Cortex of kidney (tissue), 1 donor: ENCODE measurements at places on chromosomes 5 and 9.

- no peak for DNase-seq
Observed at GRCh38 chr5:3121813-3122212, 370.3 kb upstream of the IRX2 start.

DNA sequence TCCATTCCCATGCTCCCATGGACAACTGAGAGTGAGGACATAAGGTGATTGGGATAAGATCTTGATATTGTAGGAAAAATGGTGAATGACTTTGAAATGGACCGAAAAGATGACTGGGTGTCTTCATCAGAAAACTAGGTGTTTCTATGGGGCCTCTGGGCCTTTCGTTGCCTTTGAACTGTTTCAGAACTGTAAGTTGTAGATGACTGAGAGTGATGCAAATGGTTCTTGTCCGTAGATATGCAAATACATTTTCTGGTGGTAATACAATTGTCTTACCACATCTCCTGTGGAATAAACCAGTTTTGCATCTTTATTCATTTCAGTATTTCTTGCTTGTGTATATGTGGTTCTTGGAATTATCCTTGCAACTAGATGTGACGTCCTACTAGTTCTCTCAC is 16.0 kb upstream of the TEX48 start:
- no peak for DNase-seq

DNA sequence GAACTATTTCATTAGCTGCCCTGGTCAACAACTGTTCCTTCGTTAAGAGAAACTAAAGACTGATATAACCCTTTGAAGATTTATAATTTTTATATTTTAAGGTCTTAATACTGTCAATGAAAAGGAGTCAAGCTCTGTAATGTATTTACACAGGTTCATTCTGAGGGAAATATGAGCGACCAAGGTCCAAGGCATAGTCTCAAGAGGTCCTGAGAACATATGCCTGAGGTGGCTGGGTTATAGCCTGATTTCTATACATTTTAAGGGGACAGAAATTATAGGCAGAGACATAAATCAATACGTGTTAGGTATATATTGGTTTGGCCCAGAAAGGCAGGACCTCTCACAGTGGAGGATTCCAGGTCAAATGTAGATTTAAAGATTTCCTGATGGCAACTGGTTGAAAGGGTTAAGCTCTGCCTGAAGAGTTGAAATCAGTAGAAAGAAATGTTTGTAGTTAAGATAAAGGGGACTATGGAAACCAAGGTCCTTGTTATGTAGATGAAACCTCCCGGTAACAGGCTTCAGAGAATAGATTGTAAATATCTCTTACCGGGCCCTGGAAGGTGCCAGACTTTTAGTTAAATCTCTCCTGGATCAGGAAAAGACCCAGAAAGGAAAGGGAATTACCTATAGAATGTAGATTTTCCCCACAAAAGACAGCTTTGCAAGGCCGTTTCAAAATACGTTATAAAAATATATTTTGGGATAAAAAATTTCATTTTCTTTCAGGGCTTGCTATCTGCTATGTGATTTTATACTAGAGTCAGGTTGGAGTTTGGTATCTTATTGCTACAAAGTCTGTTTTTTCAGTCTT is 107.3 kb upstream of the PRLR start:
- no peak for DNase-seq

- DNase-seq = no peak
Observed at GRCh38 chr5:149610589-149611255, 29.4 kb downstream of the ARHGEF37 start.

DNA sequence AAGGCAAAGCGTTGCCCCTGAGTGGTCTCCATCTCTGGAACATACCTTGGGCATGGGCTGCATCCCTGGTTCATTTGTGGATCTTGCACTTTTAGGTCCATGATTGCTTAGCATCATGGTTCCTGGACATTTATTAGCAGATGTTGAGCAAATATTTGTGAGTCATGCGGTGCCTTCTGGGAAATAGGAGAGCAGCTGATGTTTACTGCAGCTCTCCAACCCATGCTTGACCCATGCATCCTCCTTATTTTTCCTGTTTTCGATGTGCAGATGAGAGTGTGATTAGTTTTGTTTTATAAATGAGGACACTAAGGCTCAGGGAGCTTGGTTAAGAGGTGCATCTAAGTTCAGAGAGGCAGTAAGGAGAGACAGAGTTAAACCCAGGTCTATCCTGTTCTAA is 253.7 kb downstream of the ICE1 start:
- no peak for DNase-seq

DNA sequence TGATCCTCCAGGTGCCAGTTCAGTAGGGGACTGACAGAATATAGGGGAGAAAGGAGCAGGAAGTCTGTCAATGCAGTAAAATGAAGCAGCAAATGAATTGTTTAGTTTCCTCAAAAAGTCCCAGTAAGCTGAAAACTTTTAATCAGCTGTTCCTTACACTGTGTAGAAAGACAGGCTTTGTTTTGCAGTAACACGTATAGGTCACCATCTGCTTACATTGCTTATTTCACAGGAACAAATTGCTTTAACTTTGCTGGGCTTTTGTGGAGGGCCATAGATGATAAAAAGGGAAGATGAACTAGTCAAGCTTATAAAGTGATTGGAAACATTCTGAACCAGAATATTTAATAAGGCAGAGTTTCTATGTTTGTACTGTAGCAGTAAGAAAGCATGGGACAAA is 331.3 kb upstream of the RFX3 start:
- DNase-seq = no peak

- DNase-seq = no peak
Observed at GRCh38 chr5:173237143-173237874, 2.3 kb upstream of the NKX2-5 start.

GRCh38 chr5:177494346-177495195 is 2.8 kb downstream of the PDLIM7 start:
- no peak for DNase-seq

- no peak for DNase-seq
Observed at GRCh38 chr5:79535477-79536192, 21.7 kb upstream of the HOMER1 start.

DNA sequence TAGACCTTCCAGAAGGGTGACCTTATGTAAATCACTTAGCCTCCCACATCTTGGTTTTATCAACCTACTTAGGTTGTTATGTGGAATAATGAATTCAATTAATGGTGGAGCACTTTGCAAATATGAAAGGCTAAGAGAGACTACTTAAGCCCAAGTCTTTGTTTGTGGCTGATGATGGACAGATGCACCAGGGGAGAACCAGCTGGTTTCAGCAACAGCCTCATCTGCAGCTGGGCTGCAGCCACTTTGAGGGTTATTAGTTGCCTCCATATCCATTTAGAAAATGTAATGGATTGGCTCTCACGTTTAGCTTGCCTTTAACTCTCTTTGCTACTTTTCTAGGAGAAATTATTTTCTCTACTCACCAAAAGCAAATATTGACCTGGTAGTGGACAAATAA is 146.6 kb downstream of the ESM1 start:
- no peak for DNase-seq

DNA sequence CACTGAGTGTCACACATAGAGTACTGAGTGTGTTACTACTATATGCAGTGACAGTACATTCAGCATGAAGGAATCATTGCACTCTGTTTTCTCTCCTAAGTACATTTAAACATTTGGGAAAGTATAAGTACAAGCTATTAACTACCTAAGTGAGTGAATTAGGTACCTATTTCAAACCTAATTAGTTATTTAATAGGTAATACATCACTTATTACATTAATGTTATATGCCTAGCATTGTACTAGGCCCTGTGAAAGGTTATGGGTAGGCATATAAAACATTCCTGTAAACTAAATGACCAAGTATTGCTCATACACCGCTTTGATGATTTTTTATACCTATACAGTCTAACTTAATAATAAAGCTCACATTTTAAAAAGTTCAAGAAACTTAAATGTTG is 25.7 kb upstream of the PPP3R2 start:
- no peak for DNase-seq

DNA sequence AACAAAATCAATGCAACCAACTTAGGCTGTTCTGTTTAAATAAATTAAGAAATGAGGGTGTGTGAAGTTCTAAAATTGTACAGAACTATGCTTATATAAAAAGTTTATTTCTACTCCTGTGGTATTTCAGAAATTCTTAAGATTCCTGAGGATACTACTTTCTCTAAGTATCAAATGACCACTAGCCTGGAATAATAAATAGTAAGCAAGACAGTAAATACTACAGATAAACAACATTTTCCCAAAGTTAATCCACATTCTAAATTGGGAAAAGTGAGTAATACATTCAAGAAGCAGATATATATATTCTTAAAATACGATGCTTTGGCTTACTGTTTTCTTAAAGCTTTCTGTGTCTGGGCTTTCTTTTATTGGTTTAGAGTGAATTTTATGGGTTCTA is 29.5 kb downstream of the CCNH start:
- DNase-seq = no peak

DNA sequence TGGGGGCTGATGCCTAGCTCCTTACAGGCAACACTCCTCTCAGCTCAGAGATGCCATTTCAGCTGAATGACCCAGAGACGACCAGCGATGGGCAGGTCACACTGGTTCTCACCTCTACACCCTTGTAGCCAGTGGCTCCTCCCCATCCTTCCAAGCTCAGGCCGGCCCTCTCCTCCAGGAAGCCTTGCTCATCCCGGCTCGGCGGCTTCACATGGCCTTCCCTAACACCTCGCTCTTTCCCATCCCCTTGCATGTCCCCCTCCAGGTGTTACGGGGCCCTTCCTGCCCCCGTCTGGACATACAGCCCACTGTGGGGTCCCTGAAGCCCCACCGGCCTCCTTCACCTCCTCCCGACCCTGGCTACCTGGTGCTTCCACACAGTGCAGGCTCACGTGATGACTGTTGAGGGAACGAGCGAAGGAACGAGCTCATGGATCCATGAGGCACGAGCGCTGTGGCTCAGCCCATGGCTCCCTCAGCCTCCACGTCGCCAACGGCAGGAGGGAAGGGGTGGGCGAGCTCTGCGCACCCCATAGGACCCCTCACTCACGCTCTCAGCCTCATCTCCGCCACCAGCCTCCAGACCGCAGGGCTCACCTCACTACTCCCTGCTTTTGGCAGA is 45.7 kb downstream of the SARDH start:
- no peak for DNase-seq

DNA sequence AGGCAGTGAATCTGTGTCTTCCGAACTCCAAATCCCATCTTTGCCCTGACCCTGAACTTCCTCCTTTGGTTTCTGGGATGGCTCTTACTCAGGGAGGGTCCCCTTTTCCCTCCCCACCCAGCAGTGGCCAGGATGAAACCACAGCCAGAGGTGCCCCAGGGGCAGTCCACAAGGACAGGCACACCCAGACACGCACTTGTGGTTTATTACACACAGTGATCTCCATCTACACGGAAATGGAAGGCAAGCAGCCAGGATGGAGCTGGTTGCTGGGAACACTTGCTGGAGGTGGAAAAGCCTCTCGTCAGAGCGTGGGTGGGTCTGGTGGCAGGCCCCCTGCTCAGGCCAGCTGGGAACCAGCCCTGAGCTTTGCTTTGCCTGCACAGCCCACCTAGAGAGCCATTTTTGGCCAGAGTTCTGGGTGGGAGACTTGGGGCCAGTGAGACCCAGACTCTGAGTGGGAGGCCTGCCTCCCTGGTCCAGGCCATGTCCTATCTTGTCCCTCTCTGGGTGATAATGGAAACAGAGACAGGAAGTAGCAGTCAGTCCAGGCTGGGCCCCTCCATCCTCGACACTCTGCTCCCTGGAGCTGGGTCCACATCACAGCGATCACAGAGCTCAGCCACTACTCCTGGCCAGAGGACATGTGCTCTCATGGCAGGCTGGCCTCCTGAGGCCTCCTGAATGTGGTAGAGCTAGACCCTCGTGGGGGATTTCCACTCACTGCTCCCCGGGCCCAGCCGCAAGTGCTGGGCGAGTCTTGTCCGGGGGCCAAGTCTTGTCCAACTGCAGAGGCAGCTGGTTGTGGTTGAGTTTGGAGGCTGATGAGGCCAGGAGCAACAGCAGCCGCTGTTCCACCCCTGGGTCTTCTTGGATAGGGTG is 5.1 kb upstream of the PHYKPL start:
- DNase-seq = no peak

GRCh38 chr5:170200876-170201275 is 31.9 kb upstream of the C5orf58 start:
- no peak for DNase-seq

DNA sequence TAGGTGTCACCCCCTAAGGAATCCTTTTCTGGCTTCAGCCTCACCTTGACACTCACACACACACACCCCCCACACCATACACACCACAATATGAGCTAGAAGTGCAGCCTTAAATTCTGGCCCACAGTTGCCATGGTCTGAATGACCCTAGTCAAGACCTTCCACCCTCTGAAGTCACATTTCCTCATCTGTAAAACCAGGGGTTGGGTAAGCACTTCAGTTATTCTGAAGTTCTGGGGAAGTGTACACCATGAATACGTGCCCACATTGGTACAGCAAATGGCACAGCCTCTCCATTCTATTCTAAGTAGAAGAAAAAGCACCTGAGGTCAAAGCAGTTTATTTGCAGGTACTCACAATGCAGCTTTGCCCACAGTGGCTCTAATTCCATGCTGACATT is 372.8 kb upstream of the KLF4 start:
- no peak for DNase-seq

GRCh38 chr9:130444565-130445221 is at the start of gene ASS1:
Gene ASS1 (plus strand): TSS chr9:130444961. CDS start chr9:130452229, 7,268 bp downstream.
- DNase-seq = no peak

DNA sequence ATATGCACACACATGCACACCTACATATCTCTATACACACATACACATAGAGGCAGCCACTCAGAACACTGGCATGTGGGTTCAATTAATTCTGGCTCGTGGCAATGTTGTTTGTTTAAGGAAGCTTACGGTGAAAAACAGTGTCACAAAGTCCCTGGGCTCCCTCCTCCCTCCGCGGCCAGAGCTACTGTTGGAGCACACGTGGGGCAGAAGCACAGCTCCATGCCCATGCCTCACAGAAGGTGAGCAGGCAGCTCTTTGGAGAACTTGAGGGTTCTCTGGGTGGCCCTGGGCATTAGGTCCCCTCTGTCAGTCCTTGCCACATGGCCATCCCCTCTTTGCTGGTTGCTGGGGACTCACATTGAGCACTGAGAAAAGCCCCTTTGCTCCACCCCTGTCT is 107.5 kb downstream of the GADD45G start:
- no peak for DNase-seq

GRCh38 chr9:18255158-18255629 is 218.8 kb upstream of the ADAMTSL1 start:
- DNase-seq = no peak

DNA sequence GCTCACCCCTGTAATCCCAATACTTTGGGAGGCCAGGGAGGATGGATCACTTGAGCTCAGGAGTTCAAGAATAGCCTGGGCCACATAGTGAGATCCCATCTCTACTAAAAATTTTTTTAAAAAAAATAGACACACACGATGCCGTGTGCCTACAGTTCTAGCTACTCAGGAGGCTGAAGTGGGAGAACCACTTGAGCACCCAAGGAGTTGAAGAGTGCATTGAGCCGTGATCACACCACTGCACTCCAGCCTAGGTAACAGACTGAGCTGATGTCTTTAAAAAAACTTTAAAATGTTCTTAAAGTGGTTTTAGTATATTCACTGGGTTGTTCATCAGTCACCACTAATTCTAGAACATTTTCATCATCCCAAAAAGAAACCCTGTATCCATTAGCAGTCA is 51.9 kb upstream of the RNF38 start:
- no peak for DNase-seq

- DNase-seq = no peak
Observed at GRCh38 chr9:125580701-125581286, 126.2 kb downstream of the MAPKAP1 start.
